Fibroblast of skin of left biceps (primary cell): ENCODE measurements at places on chromosomes 16 and 17.
A peak's percentile ranks its signal among the peaks of the same experiment; 100 is the strongest.

GRCh38 chr16:6853565-6853964 lies 479.1 kb upstream of the RBFOX1 start:
- DNase-seq, result no peak

- DNase-seq, result no peak
These were observed 117.8 kb downstream of the SLC39A11 start for GRCh38 chr17:72974605-72975232.

DNA sequence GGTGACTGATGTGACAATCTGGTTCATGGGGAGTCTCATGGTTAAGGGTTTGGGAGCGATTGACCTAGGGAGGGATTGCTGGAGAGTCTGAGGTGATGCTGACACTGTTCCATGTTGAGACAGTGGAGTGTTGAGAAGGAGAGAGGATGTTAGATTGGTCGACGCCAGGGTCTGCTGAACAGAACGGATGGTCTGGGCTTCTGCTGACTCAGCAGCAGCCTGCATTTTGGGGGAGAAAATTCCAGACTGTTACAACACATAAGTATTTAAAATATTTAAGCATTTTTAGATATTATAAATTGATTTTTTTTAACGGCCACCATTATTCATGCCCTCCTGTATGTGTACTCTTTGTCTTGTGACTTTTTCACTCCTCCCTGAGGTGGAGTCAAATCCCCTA lies 107.2 kb downstream of the TOX3 start:
- DNase-seq, result no peak

DNA sequence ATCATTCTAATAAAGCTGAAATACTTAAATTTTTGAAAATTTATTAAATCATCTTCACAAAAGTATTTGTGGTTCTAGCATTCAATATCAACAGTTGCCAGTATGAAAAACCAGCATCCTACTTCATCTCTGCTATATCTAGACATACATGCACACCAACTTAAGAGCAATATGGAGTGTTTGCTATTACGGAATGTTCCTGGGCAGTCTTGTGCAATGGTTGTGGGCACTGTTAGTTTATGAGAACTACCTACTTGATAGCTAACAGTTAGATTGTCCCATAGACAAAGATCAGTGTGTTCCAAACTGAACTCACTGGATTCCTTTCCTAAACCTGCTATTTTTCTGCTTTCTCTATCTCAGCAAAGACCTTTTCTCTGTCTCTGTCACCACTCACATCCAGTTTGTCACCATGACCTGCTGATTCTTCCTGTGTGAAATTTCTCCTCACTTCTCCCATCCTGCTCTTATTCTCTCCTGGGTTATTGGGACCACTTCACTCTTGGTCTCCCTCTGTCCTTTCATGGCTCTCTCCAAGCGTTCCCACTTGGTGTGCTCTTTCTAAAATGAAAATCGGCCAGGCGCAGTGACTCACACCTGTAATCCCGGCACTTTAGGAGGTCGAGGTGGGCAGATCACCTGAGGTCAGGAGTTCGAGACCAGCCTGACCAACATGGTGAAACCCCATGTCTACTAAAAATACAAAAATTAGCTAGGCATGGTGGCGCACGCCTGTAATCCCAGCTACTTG lies 27.7 kb downstream of the CNTROB start:
- no peak for DNase-seq

- DNase-seq, result peak; percentile 50
These were observed at the start of gene PAQR4 for GRCh38 chr16:2968738-2969544. PAQR4 (plus strand) TSS chr16:2969348; CDS start chr16:2969675, 327 bp downstream.

DNA sequence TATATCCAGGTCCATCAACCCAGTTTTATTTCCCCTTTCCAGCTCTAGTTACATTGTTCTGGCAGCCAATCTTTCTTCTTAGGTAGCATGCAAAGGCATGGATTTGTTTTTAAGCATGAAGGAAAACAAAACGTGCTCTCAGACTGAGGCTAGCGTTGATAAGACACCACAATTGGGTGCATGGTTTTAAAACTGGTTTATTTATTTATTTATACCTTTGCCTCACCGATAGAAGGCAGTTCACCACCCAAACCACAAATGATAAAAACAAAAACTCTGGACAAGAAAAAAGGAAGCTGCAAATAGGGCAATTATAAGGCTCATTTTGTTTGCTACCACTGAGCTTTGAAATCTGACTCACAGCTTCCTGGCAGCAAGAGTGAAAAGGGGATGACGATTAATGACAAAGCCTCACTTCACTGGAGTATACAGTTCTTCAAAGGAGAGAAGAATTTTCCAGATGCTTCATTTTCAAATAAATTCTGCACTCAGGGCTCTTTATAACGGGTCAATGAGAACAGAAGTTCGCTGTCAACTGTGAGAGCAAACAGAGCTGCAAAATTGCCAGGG lies 278.4 kb upstream of the IRX5 start:
- DNase-seq, result no peak

DNA sequence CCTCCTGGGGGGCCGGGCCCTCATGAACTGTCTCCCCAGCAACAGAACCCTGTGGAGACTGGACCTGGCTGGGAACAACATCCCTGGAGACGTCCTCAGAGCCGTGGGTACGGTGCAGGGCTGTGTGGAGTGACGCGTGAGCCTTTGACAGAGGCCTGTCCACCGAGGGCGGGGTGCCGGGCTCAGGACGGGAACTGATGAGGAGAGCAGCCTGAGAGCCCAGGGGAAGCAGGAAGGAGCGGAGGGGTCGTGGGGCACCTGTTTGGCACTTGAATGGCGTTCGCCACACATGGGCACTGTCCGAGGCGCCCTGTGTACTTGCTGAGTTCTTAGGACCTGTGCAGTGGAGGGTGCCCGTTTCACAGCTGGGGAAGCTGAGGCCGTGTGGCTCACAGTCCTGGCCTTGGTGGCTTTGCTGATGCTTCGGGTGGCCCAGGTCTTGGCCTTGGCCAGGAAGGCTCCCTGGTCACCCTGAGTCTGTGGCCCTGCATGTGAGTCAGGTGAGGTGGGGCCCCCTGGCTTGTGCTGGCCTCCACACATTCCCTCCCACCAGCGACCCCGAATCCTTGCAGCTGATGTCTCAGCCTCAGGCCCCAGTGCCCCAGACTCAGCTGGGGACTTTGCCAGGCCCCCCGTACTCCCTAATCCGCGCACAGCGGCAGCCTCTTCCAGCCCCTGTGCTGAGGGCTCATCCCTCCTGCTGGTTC lies 2.4 kb downstream of the LRRC45 start:
- no peak for DNase-seq

DNA sequence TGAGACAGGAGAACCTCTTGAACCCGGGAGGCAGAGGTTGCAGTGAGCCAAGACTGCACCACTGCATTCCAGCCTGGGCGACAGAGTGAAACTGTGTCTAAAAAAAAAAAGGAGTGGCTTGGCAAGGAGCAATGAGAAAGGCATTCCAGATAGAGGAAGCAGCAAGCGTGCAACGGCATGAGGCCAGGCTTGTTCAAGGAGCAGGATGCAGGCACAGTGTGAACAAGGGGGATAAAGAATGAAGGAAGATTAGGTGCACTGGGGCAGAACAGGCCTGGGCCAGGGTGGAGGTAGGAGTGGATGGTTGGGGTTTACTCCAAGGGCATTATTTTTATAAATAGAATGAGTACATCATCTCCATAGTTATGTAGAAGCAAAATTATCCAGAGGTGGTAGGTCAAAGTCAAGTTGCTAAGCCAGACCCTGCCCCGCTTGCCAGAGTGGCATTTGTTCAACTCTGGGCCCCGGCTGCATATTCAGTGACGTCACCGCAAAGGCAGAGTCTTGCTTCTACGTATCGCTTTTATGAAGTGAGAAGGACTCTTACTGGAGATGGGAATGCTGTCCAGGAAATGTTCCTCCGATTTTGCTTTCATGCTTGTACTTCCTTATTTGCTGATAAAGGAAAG lies 100.2 kb downstream of the KATNIP start:
- no peak for DNase-seq

DNA sequence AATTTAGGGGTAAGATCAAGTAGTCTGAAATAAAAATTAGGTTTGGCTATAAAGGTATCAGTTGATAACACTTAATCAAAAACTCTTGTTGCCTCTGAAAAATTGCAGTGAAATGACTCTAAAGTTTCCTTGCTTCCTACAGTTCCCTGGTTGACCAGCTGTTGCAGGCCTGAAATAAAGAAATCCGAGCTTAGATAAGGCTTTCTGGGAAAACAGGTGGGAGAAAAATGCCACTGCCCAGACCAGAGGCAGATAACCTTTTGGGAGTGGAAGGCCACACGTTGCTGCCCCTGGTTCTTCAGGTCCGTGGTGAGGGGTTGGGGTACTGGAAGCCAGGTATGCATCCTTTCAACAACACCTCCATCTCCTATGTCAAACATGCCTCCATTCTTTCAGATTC lies 111.3 kb downstream of the HS3ST3A1 start:
- DNase-seq, result no peak
